ENCODE measurements at places on chromosomes 13 and 19.

DNA sequence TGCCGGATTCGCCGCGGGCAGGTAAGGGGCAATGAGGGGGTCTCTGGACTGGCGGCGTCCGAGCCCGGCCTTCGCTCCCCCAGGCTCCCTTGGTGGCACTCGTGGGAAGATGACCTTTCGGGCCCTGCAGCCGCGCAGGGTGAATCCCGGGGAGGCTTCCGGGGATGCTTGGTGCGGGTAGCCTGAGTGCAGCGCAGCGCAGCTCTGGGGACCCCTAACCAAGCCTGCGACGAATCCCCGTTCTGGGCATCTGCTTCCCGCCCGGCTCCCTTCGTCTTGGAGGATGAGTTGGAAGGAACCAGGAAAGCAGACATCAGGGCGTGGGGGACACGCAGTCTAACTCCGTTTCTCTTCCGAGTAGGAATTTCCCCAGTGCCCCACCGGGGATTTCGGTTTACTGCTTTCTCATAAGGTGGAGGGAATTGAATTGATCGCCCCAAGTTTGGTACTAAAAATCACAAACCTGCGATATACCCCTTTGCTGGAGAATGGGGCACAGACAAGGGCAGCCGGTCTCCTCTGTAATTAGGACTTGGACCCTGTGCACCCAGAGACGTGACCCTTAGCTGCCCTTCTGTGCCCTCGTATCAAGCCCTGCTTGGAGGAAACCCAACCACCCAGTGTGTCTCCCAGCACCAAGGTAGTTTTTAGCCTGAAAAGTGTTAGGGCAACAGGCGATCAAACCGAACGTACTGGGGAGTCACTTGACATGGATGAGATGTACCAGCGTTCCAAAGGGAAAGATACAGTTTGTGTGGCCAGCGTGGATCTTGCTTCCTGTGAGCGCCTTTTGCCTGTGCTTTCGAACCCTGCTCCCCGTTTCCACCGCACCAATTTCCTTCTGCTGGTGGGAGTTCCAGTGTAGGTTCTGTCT, 1.0 kb downstream of the GPC5 start:
- peak; percentile 34 for DNase-seq

DNA sequence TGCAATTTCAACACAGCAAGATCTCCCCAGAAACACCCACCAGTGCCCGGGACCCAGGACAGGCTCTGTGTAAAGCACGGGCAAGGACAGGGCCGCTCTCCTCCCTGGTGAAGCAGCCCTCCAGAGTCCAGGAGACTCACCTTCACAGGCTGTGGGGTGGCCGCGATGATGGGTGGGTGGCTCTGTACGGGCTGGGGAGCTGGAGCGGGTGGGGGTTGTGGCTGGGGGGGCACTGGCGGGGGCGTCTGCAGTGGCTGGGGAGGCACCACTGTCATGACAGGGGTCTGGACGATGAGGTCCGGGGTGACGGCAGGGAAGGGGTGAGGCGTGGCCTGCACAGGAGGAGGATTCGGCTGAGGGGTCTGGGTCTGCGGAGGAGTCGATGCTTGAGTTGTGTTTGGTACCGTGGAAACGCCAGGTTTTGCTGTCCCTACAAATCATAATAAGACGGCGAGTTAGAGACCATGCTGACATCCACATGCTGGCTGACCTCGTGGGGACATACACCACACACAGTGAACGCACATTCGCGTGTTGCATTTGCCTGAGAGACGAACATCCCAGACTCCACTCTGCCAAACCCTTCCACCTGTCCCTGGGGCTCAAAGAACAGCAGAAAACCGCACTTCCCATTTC, 33.1 kb upstream of the EPHX3 start:
- no peak for DNase-seq

DNA sequence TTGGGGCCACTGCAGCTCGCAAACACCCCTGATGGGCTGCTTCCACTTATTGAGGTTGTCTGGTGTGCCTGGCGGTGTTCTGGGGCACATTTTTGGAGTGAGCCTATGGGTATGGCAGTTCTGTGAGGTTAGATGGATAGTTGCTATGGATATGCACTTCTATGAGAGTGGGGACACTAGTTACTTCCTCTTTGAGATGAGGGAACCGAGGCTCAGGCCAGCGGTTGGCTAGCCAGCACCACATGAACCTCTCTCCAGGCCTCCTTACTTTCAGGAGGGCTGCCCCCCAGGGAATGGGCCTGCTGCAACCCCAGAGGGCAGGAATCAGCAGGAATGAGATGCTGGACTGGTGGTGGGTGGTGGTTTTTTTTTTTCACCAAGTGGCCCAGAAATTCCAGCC, 13.5 kb upstream of the PRR19 start:
- DNase-seq = no peak

- DNase-seq = no peak
Observed at GRCh38 chr13:85823832-85824231, 24.6 kb upstream of the SLITRK6 start.

GRCh38 chr13:98923641-98924397, 54.0 kb downstream of the DOCK9 start:
- peak; percentile 65 for DNase-seq
